ENCODE measurements at places on chromosomes 13 and 19.

GRCh38 chr13:113169277-113170272, 11.1 kb downstream of the PROZ start:
- no peak for DNase-seq

DNA sequence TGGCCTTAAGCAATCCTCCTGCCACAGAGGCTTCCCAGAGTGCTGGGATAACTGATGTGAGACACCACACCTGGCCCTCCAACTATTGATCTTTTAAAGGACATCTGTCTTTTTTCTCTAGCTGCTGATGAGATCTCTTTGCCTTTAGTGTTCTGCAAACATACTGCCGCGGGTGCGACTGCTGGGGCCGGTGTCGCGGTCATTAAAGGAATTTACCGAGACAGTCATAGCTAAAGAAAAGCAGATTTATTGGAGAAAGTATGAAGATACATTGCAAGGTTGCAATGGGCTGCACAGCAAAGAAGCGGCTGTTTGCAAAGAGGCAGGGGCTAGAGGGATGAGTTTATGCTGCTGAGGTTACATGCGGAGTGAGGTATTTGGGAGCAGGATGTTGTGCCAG, 31.2 kb upstream of the LRRC4B start:
- DNase-seq = no peak

- no peak for DNase-seq
These were observed 1.1 kb downstream of the TECR start for GRCh38 chr19:14530506-14530905.

DNA sequence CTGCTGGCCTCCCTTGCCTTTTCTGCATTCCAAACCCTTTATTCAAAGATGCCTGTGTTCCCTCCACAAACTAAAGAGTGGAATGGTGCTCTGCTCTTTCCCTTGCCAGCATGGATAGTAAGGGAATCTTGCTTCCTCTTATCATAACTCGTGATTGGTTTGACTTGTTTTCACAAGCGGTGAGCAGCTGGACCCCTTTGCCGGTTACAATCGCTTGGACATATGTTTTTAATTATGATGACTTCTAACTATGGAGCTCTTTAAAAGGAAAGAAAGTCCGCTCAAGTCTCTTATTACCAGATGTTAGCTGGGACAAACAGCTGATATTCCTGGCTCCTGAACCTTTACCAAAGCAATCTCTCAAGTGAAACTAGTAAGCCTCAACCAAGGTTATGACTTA, 1094.7 kb downstream of the UQCRFS1 start:
- no peak for DNase-seq

GRCh38 chr19:2312820-2313501, 5.0 kb upstream of the LINGO3 start:
- DNase-seq = no peak

- DNase-seq = no peak
These were observed 2.6 kb upstream of the DHRS12 start for GRCh38 chr13:51806566-51806965.

DNA sequence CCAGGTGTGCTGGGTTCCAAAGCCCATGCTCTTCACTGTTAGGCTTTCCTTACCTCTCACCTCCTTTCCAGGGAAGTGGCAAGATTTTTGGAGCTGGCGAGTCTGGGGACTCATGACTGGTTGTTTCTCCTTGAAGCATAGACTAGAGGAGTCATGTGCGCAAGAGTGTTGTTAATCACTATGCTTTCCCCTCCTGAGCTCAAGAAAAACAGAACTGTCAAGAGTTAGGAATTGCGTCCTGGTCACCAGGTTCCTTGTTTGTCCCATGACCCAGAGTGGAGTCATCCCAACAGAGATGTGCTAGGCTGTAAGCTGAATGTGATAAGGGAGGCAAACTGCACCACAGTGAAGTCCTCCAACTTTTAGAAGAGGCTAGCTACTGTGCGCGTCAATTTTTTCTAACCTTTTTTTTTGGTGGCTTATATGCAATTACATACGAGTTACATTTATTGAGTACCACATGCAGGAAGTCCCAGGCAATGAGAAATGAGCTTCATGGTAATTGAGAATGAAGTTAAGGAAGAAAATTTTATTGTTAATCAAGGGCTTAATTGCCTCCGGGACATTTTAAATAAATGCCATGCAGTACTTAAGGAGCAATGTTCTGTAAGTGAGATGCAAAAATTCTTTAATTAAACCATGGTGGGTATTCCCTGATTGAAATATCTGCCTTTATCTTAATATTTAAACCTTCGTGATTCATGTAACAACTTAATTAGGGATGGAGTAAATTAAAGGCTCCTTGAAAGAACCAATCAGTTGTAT, 233.9 kb downstream of the ZIC5 start:
- no peak for DNase-seq

Measured in midbrain (tissue), 1 donor.